ENCODE measurements at places on chromosomes 4 and X. TPM values are rescaled to one million over a fixed set of nuclear protein-coding genes. Genes with fewer than 3 reads are reported as not detected.

Gene MAGEB17
- total RNA-seq = not detected

Gene KLHL2
- total RNA-seq = 9.2 TPM

DNA sequence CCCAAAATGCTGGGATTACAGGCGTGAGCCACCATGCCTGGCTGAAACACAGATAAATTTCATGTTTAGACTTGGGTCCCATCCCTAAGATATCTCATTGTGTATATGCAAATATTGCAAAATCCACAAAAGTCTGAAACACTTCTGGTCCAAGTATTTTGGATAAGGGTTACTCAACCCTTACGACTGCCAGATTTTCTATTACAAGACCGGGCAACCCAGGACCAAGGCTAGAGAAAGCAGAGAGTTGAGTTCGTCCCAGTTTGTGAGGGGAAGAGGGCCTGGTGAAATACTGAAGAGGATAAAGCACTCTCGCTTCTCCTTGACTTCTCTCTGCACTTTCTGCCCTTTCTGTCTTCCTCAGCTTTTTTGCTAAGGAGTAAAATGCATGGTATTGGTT lies 34.5 kb downstream of the ZFX start:
- DNase-seq = no peak

- peak; percentile 33 for DNase-seq
Measured at GRCh38 chr4:48944252-48944651, 37.7 kb upstream of the OCIAD2 start.

- no peak for DNase-seq
Measured at GRCh38 chr4:15293711-15294110, 134.1 kb upstream of the C1QTNF7 start.

GRCh38 chr4:76376534-76376933 lies 44.4 kb downstream of the CCDC158 start:
- no peak for DNase-seq

DNA sequence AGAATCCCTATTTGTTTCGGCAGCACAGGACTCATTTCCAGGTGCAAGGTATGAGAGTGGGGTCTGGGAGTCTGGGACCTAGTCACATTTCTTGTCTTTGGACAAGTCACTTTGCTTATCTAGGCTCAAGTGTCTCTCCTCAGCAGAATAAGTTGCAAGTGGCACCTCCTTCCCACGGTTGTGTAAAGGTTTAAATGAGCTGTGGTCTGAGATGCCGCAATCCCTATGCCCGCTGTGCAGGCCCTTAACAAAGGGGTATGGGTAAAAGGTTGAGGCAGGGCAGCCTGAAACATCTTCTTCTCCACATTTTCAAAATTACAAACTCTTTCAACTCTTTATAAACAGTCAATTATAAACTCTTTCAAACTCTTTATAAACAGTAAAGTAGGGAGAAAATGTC lies 93.7 kb downstream of the RTL5 start:
- DNase-seq = no peak

DNA sequence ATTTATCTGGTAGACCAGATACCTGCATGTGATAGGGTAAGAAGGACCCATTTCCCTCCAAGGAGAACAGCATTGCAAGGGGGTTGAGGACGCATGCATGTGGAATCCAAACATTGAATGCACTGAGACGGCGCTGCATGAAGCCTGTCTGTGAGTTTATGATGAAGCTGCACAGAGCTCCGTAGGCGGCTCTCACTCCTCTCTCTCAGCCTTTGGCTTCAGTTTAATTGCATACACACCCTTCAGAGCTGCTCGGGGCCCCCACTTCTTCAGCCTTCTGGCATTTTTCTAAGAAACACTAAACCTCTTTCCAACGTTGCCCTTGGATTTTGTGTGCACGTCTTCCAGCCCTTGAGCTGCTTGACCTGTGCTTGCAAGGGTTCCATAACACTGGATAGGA lies 176.6 kb downstream of the DHRSX start:
- no peak for DNase-seq
